ENCODE measurements at places on chromosomes 5 and 9.

GRCh38 chr5:78182838-78183237, 111.7 kb downstream of the AP3B1 start:
- DNase-seq = no peak

GRCh38 chr5:93578813-93579691, 2.0 kb downstream of the NR2F1-AS1 start:
- DNase-seq = no peak

- no peak for DNase-seq
Observed at GRCh38 chr9:133905493-133905892, 86.6 kb downstream of the VAV2 start.

DNA sequence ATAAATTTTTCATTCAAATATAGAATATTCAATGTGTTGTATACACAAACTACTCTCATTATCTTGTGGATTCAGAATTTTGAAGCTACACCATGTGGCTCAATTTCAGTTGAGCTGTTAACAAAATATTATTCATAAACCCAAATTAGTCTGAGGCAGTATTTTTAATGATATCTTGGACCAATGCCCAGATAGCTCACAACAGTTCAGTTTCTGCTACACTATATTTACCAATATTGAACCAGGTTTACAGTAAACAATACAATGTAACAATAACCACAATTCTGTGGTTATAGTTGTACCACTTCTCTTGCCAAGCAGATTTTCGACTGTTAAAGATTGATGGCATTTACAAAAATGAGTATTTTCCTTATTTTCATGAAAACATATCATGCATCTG, 99.9 kb downstream of the SSBP2 start:
- no peak for DNase-seq

GRCh38 chr9:109499631-109500410, 1.7 kb upstream of the PTPN3 start:
- DNase-seq = no peak

DNA sequence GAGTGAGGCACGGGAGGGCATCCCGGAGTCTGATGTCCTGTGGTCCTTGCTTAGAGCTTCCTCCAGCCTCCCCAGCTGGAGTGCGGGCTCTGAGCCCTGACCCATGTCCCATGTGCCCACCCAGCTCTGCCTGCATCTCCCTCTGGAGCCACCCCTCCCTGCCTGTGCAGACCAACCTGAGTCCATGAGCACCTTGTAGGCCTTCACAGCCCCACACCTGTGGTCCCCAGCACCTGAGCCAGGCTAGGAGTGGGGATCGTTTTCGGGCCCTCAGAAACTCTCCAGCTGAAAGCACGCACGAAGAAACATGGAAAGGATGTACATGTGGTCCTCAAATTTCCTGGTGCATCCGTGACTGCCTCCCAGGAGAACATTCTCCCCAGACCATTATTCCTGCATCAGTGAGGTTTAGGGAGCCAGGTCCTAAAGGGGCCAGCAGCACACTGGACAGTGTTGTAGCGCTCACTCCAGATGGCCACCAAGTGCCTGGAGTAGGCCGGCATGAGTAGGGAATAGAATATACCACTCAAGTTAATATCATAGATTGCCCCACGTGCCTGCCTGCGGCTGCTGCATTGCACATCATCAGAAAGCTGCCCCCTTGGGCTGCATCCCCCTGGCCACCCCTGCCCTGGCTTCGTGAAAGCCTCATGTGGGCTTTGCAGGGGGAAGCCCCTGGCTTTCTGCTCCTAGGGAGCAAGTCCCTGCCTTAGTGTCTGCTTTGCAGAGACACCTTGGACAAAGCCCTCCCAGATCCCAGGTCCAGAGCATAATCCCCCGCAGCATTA, 80.6 kb downstream of the WNK2 start:
- DNase-seq = no peak

DNA sequence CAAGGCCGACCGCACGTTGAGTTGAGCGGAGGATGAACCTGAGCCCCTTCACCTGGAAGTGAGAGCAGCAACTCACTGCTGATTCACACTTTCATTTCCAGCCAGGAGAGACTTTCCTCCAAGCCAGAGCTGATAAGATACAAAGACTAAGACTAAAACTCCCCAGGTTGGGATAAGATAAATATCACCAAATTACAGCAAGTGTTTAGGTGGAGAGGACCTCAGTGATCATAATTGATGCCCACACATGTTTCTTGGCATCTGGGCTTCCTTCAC, 6.4 kb upstream of the NKD2 start:
- no peak for DNase-seq

GRCh38 chr5:91998774-91999173, 615.7 kb upstream of the ARRDC3 start:
- DNase-seq = no peak

DNA sequence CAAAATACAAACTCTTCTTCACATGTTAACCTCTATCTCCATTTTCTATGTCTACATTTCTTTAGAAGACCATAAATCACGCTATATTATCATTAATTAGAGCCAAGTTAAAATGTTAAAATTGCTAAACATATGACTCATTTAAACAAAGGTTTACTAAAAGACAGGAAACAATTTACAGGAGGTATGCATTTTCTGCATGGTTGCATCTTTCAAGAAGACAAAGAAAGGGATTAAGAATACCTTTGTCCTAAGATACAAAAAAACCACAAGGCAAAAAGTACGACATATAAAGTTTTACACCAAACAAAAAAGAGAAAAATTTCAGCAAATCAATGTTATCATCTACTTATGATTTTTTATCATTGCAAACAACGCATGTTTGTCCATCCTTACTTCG, 324.4 kb downstream of the PDE4D start:
- no peak for DNase-seq
